Activated naive CD8-positive, alpha-beta T cell treated with anti-CD3 and anti-CD28 coated beads, Interleukin-2, amount 50 U/mL, for 16 hours (primary cell): ENCODE measurements at places on chromosomes 1 and 21.

DNA sequence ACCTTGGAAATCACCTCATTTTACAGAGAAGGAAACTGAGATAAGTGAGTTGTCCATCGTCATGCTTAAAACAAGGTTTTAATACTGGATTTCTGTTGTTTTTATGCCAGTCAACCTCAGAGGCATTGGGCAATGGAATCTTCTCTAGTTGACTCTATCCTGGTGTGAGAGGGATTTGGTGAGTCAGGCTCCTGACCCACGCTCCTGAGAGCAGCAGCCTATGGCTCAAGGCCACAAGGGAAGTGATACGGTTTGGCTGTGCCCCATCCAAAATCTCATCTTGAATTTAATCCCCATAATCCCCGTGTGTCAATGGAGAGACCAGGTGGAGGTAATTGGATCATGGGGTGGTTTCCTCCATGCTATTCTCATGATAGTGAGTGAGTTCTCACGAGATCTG, 90.1 kb downstream of the TLR5 start:
- no peak for DNase-seq

- no peak for DNase-seq
Observed at GRCh38 chr21:25752416-25752815, 17.6 kb downstream of the GABPA start.

DNA sequence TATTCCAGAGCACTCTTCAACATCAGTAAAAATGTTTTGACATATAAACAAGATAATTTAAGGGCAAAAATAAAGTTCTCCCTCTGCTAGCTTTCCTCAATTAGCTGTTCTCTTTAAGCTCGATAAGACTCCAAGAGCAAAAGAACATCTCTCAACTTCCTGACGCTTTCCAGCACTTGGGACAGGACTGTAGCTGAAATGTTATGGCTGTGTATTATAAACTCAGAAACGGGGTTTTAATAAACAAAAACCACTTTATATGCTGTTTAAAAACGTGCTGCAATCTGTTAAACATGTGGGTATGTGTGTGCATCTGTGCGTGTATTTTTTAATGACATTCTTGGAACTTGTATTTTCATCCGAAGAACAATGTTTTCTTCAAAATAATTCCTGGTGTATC, 71.5 kb upstream of the RGS2 start:
- DNase-seq, result no peak

- DNase-seq, result no peak
Observed at GRCh38 chr1:201383647-201384405, 6.3 kb upstream of the TNNT2 start.

GRCh38 chr1:38029081-38029681, 16.6 kb downstream of the UTP11 start:
- no peak for DNase-seq

DNA sequence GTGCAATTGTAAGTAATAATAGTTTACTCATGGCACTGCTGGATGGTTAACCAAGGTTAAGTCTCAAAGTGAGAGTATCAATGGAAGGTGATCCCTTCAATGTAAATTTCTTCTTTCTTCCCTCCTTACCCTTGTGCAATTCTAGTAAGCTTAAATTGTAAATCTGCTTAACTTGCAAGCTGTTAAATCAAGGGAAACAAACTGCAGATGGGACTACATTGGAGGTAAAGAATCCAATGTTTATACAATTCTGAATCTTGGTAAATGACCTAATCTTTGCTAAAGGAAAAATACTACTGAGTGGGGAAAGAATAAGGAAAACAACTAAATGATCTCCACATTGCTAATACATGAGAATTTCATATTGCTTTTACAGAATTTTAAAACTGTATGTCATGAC, 6.7 kb upstream of the CD55 start:
- no peak for DNase-seq

DNA sequence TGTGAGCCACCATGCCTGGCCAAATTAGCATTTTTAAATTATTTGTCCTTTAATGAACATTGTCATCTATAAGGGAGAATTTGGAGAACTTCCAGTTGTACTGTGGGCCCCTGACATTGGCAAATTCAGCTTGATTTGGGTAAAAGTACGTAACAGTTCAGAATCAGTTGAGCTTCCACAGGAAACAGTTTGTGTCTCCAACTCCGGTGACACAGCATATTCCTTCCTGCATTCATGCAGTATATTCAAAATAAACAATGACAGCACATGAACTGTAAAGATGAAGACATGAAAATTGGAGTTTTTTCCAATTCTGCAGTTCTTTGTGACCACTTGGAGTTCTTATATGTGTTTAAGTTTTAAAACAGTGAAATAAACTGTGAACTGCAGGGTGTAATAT, 28.2 kb downstream of the RNF220 start:
- DNase-seq, result no peak

- DNase-seq, result no peak
Observed at GRCh38 chr1:222165629-222166028, 382.3 kb downstream of the HHIPL2 start.

DNA sequence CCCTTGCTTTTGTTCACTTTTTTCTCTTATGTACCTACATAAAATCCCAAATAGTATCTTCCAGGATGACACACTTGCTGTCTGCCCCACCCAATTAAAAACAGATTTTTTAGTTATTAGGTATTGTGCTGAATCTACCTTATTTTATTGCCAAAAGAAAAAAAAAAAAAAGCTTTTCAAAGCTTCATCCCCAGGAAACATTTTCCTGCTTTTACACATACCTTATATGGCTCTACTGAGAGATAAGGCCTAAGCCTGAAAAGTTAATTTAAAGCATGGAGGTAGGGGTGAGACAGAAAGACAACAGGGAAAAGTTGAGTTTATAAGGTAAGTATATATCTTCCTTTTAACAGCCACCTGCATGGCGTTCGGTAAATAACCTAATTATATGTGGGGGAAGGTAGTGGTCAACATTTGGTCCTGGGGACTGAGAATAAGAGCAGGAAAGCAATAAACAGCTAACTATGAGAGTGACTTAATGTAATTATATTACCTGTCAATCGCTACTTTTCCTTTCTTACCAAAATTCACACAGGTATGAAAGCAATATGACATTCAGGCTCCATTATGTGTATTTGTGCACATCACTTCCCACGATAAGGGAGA, 54.6 kb upstream of the BOLA1 start:
- DNase-seq, result no peak

- DNase-seq, result no peak
Observed at GRCh38 chr1:173295995-173296394, 88.9 kb upstream of the TNFSF4 start.

GRCh38 chr1:72184099-72184701, 98.1 kb downstream of the NEGR1 start:
- no peak for DNase-seq

- no peak for DNase-seq
Observed at GRCh38 chr1:90851711-90852050, 134.6 kb upstream of the BARHL2 start.

GRCh38 chr1:43039228-43040055, 80.8 kb upstream of the SLC2A1 start:
- DNase-seq, result no peak

DNA sequence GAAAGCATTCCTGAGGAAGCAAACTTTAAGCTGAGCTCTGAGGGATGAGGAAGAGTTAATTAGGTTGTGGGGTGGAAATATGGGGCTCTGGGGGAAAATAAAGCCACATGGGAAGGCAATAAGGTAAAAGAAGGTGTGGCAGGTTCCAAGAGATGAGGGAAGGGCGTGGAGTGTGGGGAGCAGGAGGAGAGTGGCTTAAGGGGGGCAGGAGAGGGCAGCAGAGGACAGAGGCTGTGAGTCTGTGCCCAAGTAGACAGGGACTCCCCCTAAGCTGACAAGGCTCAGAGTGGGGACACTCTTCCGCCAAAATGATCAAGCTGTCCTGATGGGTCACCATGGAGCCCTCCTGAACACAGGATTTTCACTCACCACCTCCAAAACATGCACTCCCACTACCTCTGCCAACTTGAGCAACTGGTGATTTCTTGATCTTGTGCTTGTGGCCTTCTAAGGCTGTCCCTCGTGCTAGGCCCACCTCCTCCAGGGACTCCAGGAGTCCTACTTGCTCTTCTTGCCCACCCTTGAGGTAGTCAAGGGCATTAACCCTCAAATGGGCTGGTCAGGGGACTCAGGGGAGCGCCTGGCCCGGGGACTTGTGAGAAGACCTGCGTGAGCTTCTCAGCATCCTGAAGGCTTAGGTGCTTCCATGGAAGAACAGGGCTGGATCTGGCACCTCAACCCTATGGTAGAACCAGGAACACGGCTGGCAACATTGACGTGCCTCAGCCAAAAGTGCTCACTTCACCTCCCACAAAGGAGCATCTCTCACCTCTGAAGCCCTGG, 23.4 kb downstream of the DMAP1 start:
- DNase-seq, result no peak

- DNase-seq, result no peak
Observed at GRCh38 chr1:29807689-29808088, 571.4 kb downstream of the PTPRU start.

GRCh38 chr1:65027666-65028358, 61.5 kb upstream of the JAK1 start:
- no peak for DNase-seq

GRCh38 chr1:19287436-19288185, 959 bp downstream of the AKR7A3 start:
- DNase-seq, result no peak

GRCh38 chr1:52674497-52675384, 23.4 kb downstream of the COA7 start:
- DNase-seq, result no peak

- DNase-seq, result no peak
Observed at GRCh38 chr1:5911157-5911556, 81.1 kb downstream of the NPHP4 start.

DNA sequence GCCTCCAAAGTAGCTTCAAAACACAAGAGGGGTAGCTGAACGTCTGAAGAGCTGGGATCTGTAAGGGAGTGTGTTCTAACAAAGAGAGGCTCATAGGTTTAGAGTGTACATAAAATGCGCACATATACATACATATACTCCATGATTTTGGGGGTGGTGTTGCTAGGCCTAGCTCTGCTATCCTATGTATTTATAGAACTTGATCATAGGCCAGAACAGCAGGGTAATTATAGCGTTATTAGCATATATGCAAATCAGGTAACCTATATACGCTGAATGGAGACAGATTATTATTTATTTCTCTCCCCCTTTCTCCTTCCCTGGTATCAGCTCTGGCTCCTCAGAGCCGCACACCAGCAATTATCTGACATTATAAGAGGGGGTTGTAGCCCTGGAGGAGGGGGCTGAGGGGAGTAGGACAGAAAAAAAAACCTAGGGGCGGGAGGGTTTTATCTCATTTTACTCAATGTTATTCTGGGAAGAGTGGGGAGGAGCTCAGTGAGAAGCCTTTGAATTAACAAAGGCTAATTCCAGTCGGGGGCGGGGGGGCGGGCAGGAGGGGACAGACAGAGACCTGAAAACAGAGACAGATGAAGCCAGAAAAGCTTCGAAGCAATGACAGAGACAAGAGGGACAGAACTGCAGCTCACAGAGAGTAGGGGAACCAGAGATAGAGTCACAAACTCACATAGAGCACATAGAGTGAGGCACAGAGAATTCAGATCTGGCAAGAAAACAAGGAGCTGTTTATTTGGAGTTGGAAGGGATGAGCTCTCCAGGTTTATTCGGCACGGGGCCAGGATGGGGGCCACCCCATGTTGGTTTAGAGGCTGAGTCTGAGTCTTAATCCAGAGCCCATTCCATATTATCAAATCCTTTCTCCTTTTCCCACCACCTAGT, 63.0 kb downstream of the RHBG start:
- no peak for DNase-seq

DNA sequence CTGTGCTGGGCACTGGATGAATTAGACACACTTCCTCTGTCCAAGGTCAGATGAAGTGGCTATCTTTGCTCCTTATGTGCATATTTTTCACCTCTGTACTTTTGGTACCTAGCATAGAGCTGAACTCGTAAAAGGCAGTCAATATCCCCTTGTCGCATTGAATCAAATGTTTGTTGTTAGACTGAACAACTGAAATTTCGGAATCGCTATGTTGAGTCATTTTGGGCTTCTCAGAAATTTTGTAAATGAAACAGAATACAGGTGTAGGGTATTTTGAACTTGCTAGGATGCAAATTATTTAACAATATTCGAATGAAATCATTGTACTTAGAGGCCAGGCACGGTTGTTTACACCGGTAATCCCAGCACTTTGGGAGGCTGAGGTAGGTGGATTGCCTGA, 48.0 kb downstream of the PDE4B start:
- DNase-seq, result no peak
